NCI-H2171 treated with DMSO at 0.1 percent for 48 hours (cell line): ENCODE measurements at places on chromosomes 3 and 15.
A peak's percentile ranks its signal among the peaks of the same experiment; 100 is the strongest.

DNA sequence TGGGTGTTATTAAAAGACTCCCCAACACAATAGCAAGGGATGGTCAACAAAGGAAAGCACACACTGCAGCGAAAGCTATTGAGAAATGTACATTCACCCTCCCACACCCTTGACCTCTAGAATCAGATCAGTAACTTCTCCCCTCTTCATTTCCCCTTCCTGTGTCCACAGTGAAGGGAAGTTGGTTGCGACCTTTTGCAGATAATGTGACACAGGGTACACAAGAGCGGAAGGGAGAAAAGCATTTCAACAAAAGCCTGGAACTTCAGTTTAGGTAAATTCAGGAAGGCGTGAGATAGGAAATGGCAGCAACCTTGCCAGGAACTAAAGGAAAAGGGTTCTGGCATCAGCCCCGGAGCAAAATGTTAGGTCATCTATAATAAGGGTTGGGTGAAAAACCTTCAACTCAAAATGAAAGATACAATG lies 899.8 kb downstream of the MCTP2 start:
- no peak for DNase-seq

DNA sequence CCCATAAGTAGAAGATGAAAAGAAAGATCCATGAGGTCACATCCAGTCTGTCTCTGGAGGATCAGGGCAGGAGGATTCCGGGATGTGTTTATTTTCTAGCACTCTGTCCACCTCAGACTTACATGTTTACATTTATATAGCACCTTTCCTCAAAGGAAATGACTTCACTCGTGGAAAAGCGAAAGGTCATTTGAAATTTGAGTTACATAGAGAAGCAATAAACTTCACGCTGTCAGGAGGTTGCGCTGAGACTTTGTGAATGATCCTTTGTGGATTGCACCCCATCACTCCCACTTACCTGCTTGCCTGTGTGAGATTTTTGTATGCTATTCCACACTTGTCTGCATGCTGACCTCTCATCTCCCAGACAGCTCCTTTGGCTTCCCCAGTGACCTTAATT lies 540.5 kb downstream of the AGBL1 start:
- DNase-seq = no peak

- DNase-seq = no peak
These were observed 32.1 kb downstream of the SCAP start for GRCh38 chr3:47443611-47443995.

GRCh38 chr3:95654570-95655362 lies 1159.6 kb upstream of the EPHA6 start:
- DNase-seq = no peak

GRCh38 chr3:127438371-127438770 lies 150.5 kb upstream of the PRR20G start:
- DNase-seq = no peak

GRCh38 chr3:66397745-66398144 lies 103.1 kb downstream of the LRIG1 start:
- DNase-seq = peak; percentile 3

- no peak for DNase-seq
These were observed 205.9 kb upstream of the LINGO1 start for GRCh38 chr15:77838595-77838994.

DNA sequence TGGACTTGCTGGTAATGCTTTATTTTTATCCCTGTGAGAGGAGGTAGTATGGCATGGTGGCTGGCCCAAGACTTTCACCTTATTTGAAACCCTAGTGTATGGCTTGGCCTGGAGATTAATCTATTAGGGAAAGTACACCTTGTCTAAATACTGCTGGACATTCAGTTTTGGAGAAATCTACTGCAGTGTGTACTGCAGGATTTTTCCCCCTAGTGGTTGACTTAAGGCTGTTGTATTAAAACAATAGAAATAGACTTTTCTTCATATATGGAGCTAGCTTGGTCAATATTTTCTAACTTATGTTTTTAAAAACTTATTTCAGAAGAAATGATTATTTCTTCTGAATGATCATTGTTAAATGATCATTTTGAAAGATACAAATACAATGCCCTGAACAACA lies 13.9 kb upstream of the SLITRK3 start:
- DNase-seq = no peak

- DNase-seq = peak; percentile 3
These were observed at the start of gene CAMP for GRCh38 chr3:48222616-48223513. CAMP (plus strand) TSS chr3:48223495; CDS start chr3:48223512, 17 bp downstream.

DNA sequence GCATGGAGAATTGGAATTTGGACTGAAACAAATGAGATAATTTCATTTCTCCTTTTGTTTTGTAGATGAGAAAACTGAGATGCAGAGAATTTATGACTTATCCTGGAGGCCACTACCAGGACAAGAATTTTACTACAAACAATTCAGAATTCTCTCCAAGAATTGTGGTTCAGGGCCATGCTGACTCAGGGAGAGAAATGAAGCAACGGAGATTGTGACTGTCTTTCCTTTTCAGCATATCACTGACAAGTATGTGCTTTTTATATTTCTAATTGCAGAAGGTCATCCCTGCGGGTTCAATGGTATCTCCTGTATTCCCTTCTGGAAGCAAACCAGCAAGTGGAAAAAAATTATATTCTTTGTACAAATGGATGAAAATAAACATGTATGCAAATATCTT lies 170.8 kb upstream of the MITF start:
- DNase-seq = no peak

GRCh38 chr15:89150762-89151664 lies 62.8 kb downstream of the ABHD2 start:
- DNase-seq = peak; percentile 11
